ENCODE measurements at places on chromosomes 1 and 21.
A peak's percentile ranks its signal among the peaks of the same experiment; 100 is the strongest.

DNA sequence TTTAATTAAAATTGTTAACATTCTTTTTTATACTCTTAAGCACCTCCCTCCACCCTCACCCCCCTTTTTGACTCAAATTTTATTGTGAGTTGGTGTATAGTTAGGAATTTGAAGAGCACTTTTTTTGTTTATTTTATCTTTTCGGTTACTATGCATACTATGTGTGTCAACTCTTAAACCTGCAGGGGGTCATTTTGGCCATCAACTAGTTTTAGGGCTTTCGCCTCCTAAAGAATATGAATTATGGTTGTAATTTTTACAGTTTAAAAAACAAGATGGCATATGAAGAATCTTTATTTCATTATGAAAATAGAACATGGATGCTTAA is 9.7 kb downstream of the BACH1 start:
- DNase-seq, result no peak

DNA sequence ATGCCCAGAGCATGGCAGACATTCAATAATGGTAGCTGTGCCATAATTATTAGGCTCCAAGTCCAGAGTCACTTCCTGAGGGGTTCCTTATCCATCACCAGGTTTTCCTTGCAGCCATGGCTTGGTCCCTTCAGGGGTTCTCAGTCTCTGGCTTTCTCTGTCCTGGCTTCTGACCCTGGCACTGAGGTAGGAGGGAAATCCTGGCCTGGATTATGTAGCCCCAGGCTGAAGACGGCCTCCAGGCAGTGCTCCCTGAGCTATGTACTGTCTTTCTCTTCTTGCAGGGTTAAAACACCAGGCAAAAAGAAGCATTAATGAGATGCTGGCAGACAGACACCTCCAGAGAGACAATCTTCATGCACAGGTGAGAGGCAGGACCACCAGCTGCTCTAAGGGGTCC is 9.5 kb upstream of the PADI3 start:
- peak; percentile 93 for DNase-seq

- DNase-seq, result no peak
Measured at GRCh38 chr1:91217911-91218310, 186.7 kb downstream of the HFM1 start.

DNA sequence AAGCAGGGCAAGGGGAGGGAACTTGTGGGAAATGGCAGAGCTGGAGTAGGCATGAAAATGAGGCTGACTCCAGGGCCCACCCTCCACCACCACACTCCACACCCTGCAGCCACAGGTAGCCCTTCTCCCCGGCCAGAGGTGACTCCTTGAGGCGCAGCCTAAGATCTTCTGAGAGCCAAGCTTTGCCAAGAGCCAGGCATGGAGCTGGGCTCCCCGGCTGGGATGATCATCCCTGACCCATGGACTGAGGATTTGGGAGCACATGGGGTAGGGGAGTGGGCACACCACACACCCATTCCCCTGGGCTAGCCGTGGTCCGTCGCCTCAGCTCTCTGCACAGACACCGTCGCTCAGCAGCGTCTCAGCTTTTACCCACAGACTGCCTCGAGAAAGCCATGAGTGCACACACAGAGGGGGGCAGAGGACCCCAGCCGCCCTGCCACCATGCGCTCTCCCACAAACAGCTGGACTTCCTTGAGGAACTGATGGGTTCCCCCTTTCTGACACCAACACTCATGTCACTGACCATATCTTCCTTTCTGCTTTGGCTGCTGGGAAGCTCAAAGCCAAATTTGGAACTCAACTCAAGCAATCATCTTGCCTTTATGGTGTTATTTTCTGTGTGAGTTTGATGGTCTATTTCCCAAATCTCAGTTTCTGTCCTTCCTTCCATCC is 123.6 kb upstream of the RUNX3 start:
- DNase-seq, result no peak

GRCh38 chr1:181136738-181137122 is 48.2 kb downstream of the IER5 start:
- no peak for DNase-seq

GRCh38 chr1:203362720-203363025 is 11.8 kb upstream of the FMOD start:
- no peak for DNase-seq
